ENCODE measurements at places on chromosomes 7 and 10.
A peak's percentile ranks its signal among the peaks of the same experiment; 100 is the strongest.

GRCh38 chr7:82755705-82756551, 312.4 kb upstream of the CACNA2D1 start:
- no peaks in the 10 kb centered on the region for H3K4me1 ChIP-seq
- DNase-seq = no peak
- no peak overlapping the region for H3K4me3 ChIP-seq

GRCh38 chr7:47758546-47758945, 176.6 kb upstream of the TNS3 start:
- no peak overlapping the region for H3K27ac ChIP-seq
- no peak for DNase-seq
- no peaks in the 10 kb centered on the region for H3K27me3 ChIP-seq
- H3K4me3 ChIP-seq = no peak overlapping the region
- no peaks in the 10 kb centered on the region for H3K4me1 ChIP-seq

DNA sequence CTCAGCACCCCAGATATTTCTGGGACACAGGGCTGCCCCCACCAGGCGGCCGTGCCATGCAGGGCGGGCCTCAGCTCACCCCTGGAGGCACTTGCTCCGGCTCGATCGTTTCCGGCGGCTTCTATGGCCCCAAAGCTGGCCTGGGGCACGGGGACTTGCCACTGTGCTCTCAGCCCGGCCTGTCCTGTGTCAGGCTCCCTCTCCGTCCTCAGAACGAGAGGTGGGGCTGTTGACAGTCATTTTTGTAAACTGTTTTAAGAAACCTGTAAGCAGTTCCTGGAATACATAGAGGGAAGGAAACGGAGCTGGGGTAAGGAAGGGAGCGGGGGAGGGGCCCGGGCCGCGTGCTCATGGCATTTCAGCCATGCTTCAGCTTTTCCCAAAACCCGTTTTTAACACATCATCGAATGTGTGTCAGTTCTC, 30.7 kb upstream of the PRKAR1B start:
- H3K27me3 ChIP-seq = no peaks in the 10 kb centered on the region
- no peaks in the 10 kb centered on the region for H3K4me1 ChIP-seq
- peaks cover 74% of the 10 kb centered on the region for H3K36me3 ChIP-seq
- H3K4me3 ChIP-seq = no peak overlapping the region

DNA sequence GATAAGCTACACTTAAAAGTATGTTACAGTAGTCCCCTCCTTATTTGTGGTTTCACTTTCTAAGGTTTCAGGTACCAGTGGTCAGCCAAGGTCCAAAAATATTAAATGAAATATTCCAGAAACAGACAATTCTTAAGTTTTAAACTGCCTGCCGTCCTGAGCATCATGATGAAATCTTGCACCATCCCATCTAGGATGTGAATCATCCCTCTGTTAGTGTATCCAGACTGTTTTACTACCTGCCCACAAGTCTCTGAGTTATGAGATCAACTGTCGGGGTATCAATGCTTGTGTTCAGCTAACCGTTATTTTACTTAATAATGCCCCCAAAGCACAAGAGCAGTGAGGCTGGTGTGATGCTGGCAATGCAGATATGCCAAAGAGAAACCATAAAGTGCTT, 11.4 kb downstream of the KDM7A start:
- no peak overlapping the region for H3K27ac ChIP-seq
- H3K27me3 ChIP-seq = no peaks in the 10 kb centered on the region
- H3K36me3 ChIP-seq = no peaks in the 10 kb centered on the region
- DNase-seq = no peak
- H3K4me1 ChIP-seq = no peaks in the 10 kb centered on the region
- H3K4me3 ChIP-seq = no peak overlapping the region

GRCh38 chr10:117441812-117442443, 66.7 kb upstream of the PDZD8 start:
- H3K27me3 ChIP-seq = peaks cover 7% of the 10 kb centered on the region
- no peaks in the 10 kb centered on the region for H3K4me1 ChIP-seq
- no peaks in the 10 kb centered on the region for H3K36me3 ChIP-seq

DNA sequence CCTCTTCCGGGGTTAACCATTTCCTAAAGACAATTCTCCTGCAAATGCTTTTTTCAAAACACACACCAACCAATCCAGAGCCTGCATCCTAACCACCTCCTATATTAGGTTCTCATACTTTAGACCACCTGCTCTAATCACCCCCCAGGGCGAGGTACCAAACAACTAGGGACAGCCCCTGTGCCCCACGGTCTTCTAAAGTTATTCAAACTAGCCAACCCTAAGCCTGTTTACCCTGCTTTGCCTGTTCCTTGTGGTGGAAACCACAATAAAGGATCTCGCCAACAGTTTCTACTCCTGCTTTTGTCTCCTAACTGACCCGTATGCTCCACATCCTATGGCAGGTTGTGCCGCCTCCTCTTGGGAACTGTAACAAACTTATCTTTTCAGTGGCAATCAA, 21.1 kb downstream of the SP4 start:
- H3K36me3 ChIP-seq = no peaks in the 10 kb centered on the region
- DNase-seq = no peak
- no peaks in the 10 kb centered on the region for H3K4me1 ChIP-seq
- H3K4me3 ChIP-seq = no peak overlapping the region
- no peaks in the 10 kb centered on the region for H3K27me3 ChIP-seq

DNA sequence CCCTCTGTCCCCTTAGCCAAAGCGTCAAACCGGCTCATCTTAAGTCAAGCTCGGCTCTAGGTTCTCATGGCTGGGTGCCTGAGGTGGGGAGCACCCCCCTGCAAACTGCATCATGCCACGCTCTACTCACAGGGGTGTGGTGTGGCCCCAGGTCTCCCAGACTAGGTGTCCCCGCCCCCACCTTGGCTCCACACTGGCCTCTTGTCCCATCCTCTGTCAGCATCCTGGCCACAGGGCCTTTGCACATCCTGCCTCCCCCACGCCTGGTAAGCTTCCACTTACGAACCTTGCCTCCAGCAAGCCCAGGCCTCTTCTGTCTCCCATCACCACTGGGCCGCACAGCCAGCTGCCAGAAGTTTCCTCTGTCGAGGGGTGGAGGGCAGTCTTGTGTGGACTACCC, 20.2 kb upstream of the GRIFIN start:
- no peak overlapping the region for H3K27ac ChIP-seq
- peaks cover 10% of the 10 kb centered on the region for H3K27me3 ChIP-seq
- H3K4me1 ChIP-seq = peaks cover 10% of the 10 kb centered on the region
- no peaks in the 10 kb centered on the region for H3K36me3 ChIP-seq

- no peaks in the 10 kb centered on the region for H3K36me3 ChIP-seq
- peaks cover 21% of the 10 kb centered on the region for H3K27me3 ChIP-seq
- no peak overlapping the region for H3K27ac ChIP-seq
- no peak overlapping the region for H3K4me3 ChIP-seq
- peaks cover 46% of the 10 kb centered on the region for H3K4me1 ChIP-seq
- DNase-seq = no peak
Measured at GRCh38 chr7:98133181-98133580, 26.5 kb downstream of the LMTK2 start.

DNA sequence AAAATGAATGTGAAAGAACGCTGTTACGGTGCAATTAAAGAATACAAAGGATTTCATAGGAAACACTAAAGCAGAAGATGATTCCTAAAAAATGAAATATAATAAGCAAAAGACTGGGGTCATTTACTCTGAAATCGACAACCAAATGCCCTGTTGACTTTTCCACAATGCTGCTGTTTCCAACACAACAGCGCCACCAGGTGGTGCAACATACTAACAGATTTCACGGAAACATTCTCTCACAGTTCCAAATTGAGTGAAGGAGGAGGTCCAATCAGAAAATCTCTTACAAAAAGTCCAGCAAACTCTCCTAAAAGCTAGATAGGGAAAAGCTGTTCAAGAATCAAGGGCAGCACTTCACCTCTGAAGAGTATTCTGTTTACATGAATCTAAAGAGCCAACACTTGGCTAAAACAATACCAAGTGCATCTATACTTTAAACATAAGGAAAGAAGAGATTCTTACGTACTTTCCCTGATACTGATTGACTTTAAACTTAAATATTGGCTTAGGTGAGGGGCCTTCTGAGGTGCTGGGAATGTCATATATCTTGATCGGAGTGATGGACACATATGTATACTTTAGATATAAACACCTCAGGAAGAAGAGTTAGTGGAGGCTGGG, 55.9 kb downstream of the UPF2 start:
- peaks cover 76% of the 10 kb centered on the region for H3K36me3 ChIP-seq
- no peaks in the 10 kb centered on the region for H3K27me3 ChIP-seq
- peak; percentile 74 for DNase-seq
- H3K4me3 ChIP-seq = no peak overlapping the region

GRCh38 chr10:96407560-96408069, 48.8 kb upstream of the OPALIN start:
- H3K27ac ChIP-seq = no peak overlapping the region
- H3K4me3 ChIP-seq = no peak overlapping the region
- no peaks in the 10 kb centered on the region for H3K36me3 ChIP-seq
- no peaks in the 10 kb centered on the region for H3K27me3 ChIP-seq
- peaks cover 6% of the 10 kb centered on the region for H3K4me1 ChIP-seq

- H3K27me3 ChIP-seq = no peaks in the 10 kb centered on the region
- no peaks in the 10 kb centered on the region for H3K4me1 ChIP-seq
- no peak overlapping the region for H3K27ac ChIP-seq
- no peak overlapping the region for H3K4me3 ChIP-seq
- no peak for DNase-seq
- H3K36me3 ChIP-seq = no peaks in the 10 kb centered on the region
Measured at GRCh38 chr10:122861711-122862161, 16.1 kb upstream of the CUZD1 start.

- H3K4me1 ChIP-seq = peaks cover 30% of the 10 kb centered on the region
- no peak overlapping the region for H3K4me3 ChIP-seq
- no peaks in the 10 kb centered on the region for H3K36me3 ChIP-seq
- DNase-seq = no peak
- H3K27me3 ChIP-seq = no peaks in the 10 kb centered on the region
- H3K27ac ChIP-seq = no peak overlapping the region
Measured at GRCh38 chr10:77896058-77896457, 30.5 kb downstream of the DLG5 start.

DNA sequence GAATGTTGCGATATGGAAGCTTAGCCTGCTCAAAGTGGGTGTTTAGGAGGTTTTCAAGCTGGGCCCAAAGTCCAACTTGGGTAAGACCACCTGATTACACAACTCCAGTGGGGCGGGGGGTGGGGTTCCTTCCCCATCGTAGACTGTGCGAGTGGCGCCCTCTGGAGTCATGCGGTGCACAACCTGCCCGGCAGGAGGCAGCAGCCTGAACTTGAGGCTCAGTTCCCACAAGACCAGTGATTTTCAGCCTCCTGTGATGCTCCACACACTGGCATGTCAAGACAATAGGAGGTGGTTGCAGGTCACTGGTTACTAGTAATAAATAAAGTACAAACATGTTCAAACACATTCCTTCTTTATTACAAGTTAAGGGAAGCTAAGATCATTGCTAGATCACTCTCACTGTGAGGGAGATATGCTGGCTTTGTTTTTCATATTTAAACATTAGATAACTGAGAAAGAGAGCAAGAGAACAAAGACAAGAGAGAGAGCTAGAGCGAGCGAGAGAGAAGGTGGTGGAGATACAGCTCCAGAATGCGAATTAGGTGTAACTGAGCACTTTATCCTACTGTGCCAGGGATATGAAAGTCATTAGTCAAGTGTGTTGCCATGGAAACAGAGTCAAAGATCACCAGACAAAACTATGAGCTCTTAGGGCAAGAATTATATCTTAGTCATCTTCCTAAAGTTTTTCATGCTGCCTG, 97.4 kb upstream of the BMPER start:
- H3K36me3 ChIP-seq = no peaks in the 10 kb centered on the region
- no peaks in the 10 kb centered on the region for H3K27me3 ChIP-seq
- peaks cover 3% of the 10 kb centered on the region for H3K4me1 ChIP-seq

DNA sequence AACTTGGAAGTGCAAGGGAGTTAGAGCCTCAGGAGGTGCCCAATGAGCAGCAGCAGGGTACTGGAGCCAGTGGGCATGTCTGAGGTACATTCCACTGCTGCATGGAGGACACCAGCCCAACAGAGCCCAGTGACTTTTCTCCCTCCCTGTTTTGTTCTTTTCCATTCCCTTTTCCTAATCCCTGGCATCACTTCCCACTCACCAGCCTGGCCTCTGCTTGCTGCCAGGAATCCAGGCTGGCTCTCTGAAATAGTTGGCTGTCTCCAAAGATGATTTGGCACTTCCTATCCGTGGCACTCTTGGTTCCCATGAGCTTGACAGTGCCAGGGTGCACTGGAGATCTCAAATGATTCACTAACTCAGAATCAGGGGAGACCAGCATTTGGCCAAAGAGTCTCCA, 97.7 kb upstream of the ZPBP start:
- DNase-seq = no peak
- no peaks in the 10 kb centered on the region for H3K4me1 ChIP-seq
- no peaks in the 10 kb centered on the region for H3K36me3 ChIP-seq
- H3K27ac ChIP-seq = no peak overlapping the region
- H3K4me3 ChIP-seq = no peak overlapping the region

- no peaks in the 10 kb centered on the region for H3K36me3 ChIP-seq
- H3K4me3 ChIP-seq = no peak overlapping the region
- no peaks in the 10 kb centered on the region for H3K4me1 ChIP-seq
- DNase-seq = no peak
- H3K27me3 ChIP-seq = no peaks in the 10 kb centered on the region
Measured at GRCh38 chr10:21125471-21126228, 228.5 kb upstream of the NEBL start.

DNA sequence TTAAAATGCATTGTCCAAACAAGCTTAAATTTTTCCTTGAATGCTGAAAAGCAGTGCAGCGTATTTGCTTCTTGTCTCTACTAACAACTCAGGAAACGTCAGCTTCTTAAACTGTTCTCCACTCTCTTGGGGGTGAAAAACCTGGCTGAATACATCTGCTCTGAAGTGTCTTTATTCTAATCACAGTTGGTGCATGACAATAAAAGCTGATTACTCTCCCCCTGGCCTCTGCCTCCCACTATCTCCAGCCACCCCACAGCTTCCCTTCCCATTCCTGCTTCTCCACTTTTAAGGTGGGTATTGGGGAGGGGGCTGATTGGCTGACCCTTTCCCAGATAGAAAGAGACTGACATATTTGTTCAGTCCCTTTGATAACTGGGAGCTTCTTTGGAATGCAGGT, 456.0 kb downstream of the SORCS1 start:
- H3K4me3 ChIP-seq = no peak overlapping the region
- no peaks in the 10 kb centered on the region for H3K27me3 ChIP-seq
- H3K27ac ChIP-seq = no peak overlapping the region
- no peaks in the 10 kb centered on the region for H3K36me3 ChIP-seq
- H3K4me1 ChIP-seq = no peaks in the 10 kb centered on the region

DNA sequence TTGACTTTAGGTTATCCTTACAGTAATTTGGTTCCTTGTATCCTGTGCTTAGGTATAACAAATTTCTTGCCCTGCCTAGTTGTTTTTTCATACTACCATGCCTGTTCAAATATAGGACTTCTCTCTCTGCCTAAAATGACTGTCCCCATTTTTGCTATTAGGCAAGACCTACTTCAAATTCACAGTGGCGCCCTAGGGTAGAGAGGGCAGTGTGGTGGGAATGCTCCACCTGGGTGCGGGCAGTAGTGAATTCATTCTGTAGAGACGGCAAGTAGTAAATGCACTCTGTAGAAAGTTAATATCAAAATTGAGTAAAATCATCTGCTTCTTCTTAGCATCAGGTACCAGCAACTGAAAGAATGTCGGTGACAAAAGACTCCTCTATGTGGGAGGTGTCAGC, 120.4 kb upstream of the RHOBTB1 start:
- no peaks in the 10 kb centered on the region for H3K36me3 ChIP-seq
- DNase-seq = no peak
- no peak overlapping the region for H3K27ac ChIP-seq
- no peaks in the 10 kb centered on the region for H3K27me3 ChIP-seq
- no peaks in the 10 kb centered on the region for H3K4me1 ChIP-seq

All from heart left ventricle (tissue), 16 donors.